ENCODE measurements at places on chromosomes 12 and 14.
A peak's percentile ranks its signal among the peaks of the same experiment; 100 is the strongest.

- DNase-seq: no peak
These were observed 33.7 kb downstream of the DACT1 start for GRCh38 chr14:58671436-58671835.

GRCh38 chr12:6187948-6188793 is 12.0 kb upstream of the CD9 start:
- no peak for DNase-seq

DNA sequence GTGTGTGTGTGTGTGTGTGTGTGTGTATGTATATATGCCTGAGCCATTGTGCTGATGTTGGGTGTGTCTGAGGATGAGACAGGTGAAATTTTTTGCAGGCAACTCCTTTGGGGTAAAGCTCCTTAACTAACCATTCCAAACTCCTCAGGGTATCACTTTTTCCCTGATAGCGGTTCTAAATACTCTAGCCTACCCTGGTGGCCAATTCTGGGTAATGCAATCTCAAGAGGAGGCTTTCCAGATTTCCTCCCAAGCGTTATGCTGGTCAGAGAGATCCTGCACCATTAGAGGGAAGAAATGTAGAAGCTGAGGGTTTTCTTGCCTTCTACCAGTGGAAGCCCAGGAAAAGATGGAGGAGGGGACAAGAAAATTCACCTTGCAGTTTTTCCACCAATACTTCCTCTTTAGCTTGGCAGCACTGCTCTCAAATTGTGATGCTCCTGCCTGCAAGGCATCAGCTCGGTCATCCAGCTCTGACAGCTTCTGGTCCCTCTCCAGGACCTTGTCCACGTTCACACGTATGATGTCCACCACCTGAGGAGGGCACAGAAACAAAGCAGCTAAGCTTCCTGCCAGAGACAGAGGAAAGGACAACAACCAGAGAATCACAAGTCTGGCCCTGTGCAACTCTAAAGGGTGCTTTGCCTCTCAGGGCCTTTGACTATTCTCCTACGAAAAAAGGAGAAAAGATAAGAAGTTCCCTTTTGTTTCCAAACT is 4.9 kb downstream of the VAMP1 start:
- DNase-seq: peak; percentile 52

DNA sequence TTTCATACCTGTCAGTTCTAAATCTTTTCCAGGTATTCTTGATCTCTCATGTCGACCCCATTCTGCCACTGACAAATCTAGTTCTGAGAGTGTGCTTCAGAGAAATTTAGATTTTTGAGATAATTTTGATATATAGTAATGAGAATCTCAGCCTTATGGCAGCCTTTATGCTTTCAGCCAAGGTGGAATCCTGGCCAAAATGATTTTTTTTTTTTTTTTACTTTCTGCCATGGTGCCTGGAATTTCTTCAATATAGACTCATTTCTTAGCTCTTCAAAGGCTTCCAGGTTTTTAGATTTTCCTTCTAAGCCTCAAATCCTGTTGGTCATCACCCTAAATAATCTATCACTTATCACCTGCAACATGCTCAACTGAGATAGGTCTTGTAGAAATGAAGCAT is 926.6 kb downstream of the NRXN3 start:
- DNase-seq: no peak

DNA sequence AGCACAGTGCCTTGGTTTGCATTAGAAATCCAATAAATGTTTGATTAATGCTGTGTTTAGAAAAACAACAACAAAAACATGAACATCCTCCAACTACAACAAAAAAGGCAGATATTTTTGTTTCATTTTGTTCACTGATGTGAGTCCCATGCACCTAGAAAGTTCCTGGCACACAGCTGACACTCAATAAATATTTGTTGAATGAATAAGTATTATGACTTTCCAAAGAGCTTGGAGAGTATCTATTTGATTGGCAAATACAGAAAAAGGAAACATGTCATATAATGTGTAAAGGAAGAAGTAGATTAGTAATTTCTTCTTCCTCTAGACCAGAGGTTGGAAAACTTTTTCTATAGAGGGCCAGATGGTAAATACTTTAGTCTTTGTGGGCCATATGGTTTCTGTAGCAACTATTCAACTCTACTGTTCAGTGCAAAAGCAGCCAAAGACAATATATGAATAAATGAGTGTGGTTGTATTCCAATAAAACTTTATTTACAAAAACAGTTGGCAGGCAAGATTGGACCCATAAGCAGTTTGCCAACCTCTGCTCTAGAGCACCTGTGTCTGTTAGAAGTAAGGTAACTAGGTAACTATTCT is 312.3 kb upstream of the DIO2 start:
- no peak for DNase-seq

DNA sequence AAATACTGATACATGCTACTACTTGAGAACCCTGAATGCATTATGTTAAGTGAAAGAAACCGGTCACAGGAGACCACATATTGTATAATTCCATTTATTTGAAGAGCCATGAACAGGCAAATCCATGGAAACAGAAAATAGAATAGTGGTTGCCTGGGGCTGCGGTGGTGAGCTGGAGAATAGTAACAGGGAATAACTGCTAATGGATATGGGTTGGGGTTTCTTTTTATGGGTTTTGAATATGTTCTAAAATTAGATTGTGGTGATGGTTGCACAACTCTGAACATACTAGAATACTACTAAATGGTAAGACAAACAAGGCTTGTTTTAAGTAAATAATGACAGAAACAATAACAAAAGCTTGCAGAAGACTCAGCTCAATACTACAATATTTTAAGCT is 293.0 kb downstream of the BTG1 start:
- peak; percentile 81 for DNase-seq

- DNase-seq: no peak
These were observed 65.8 kb upstream of the SLC8A3 start for GRCh38 chr14:70254476-70254961.

DNA sequence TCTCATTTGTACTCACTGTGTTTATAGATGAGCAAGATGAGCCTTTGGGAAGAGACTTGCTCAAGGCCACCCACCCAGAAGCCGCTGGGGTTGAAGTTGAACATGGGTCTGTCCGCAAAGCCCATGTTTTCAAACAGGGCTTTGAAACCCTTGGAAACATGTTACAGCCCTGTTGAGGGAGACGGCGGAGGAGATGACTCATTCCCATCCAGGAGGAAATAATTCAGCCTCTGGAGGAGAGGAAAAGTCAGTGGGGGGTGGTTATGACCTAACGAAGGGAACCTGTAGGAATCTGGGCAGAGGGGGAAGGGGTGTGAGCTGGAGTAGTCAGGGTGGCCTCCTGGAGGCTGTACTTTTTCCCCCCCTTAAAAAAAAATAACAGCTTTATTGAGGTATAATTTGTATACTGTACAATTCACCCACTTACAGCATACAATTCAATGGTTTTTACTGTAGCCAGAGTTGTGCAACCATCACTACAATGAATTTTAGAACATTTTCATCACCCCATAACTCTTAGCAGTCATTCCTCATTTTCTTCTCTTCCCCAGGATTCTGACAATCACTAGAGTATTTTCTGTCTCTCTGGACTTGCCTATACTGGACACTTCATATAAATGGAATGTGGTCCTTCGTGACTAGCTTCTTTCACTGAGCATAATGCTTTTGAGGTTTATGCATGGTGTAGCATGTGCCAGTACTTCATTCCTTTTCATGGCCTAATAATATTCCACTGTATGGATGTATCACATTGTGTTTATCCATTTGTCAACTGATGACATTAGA is 1.9 kb upstream of the RIN3 start:
- peak; percentile 89 for DNase-seq

- DNase-seq: peak; percentile 37
These were observed 39.9 kb downstream of the RIN3 start for GRCh38 chr14:92553438-92553837.

GRCh38 chr12:13251521-13251920 is 55.0 kb downstream of the EMP1 start:
- DNase-seq: no peak

DNA sequence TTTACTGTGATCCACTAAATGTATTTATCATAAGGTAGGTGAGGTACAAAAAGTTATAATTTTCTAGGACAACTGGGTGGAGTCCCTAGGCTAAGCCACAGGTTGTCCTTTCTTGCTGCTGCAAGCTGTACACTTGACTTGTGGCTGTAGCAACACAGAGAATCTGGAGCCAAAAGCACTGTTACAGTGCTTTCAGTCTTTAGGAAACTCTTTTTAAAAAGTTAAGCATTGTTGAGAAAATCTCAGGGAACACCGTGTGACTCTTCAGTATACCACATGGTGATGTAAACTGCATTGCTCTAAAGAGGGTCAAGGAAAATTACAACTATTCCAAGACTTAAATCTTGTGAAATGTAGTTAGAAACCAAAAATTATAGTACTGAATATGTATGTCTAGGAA is 11.4 kb downstream of the SLC15A5 start:
- no peak for DNase-seq

DNA sequence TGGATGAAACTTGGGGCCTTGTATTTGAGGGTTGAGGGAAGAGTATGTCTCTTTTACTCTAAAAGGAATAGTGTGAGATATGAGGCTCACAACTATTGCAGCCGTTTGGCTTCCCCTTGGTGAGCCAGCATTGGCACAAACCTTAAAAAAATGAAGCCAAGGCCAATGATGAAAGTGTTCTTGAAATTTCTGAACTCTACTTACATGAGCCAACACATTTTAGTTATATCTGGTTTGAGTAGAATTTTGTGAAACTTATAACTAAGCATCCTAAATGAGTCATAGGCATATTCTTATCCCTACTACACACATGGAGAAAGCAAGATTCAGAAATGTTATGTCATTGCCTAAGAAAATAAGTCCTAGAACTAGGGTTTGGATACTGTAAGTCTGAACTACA is 55.3 kb upstream of the ACSS3 start:
- no peak for DNase-seq

GRCh38 chr12:34599530-34600513 is 577.5 kb downstream of the ALG10 start:
- DNase-seq: no peak

DNA sequence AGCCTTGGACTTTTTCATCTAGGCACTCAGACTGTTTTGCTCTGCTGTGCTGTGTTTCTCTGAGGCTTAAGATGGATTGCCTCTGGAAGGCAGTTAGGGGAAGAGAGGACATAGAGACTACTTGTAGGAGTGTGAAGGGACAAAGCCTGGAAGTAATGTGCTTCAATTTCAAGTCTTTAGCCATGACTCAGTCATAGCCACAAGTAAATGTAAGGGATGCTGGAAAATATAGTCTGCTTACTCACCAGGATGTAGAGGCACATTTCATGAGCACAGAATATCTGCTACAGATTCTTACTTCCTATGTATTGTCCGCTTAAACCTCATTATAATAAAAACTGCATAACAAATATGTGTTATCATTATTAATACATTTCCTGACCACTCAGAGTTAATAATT is 794.3 kb upstream of the NOVA1 start:
- DNase-seq: no peak

GRCh38 chr12:13786646-13787045 is 194.8 kb downstream of the GRIN2B start:
- no peak for DNase-seq

DNA sequence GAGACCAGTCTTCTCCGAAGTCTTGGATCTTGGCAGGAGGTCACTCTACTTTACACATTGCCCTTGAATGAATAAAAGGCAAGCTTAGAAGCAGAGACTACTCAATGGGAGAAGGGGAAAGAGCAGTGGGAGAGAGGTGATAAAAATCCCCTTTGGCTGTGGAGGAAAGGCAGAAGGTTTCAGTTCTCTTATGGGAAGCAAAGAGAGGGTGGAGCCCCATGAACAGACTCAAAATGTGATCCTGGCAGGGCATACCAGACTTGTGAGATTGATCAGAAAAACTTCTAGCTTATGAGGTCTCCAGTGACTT is 49.6 kb upstream of the HECTD1 start:
- no peak for DNase-seq

- DNase-seq: no peak
These were observed 275.5 kb downstream of the DPF3 start for GRCh38 chr14:72618424-72618823.

DNA sequence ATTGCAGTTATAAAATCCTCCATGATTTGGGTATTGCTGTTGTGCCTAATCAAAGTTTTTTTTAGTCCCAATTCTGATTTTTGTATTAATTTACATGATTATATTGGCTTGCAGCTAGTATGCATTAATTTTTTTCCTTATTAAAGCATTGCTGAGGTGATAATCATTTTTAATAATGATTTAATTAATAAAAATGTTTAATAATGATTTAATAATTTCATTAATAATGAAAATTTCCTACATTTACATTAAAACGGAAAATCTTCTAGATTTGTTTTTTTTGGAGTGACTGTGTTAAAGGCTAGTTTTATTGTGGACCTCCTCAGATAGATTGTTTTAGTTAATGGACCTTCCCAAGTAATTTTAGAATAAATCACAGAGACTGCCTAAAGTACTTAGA is 79.6 kb downstream of the CCDC91 start:
- no peak for DNase-seq

- peak; percentile 88 for DNase-seq
These were observed 138.0 kb upstream of the SLCO1C1 start for GRCh38 chr12:20557096-20557495.

Data from foreskin melanocyte (primary cell).